Glutamatergic neuron (in vitro differentiated cells): ENCODE measurements at places on chromosomes 5 and 9. TPM values are rescaled to one million over a fixed set of nuclear protein-coding genes. Genes with fewer than 3 reads are reported as not detected.

DNA sequence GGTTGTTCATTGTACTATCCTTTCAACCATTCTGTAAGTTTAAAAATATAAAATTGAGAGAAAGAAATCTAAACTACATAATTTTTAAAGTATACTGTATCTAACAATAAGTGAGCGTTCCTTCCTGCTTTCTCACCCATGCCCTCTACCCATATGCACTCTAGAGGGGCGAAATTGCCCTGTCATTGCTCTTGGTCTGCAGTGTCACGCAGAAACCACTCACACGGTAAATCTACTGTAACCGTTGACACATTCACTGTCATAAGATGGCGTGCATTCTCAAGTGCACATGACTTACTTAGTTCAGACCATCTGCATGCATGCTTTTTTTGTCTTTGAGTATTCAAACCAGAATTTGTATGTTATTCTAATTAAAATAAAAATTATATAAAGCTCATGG, 55.7 kb upstream of the NIPBL start:
- H3K36me3 ChIP-seq, result no peaks in the 10 kb centered on the region
- peaks cover 9% of the 10 kb centered on the region for H3K4me1 ChIP-seq
- H3K27ac ChIP-seq, result no peak overlapping the region
- no peak overlapping the region for H3K4me3 ChIP-seq

Gene CTNNA1
- total RNA-seq, result 598 TPM

Gene FOXD1
- total RNA-seq, result 2.8 TPM

Gene PHF24
- total RNA-seq, result 3.1 TPM

Gene ZNF462
- 259 TPM for total RNA-seq

DNA sequence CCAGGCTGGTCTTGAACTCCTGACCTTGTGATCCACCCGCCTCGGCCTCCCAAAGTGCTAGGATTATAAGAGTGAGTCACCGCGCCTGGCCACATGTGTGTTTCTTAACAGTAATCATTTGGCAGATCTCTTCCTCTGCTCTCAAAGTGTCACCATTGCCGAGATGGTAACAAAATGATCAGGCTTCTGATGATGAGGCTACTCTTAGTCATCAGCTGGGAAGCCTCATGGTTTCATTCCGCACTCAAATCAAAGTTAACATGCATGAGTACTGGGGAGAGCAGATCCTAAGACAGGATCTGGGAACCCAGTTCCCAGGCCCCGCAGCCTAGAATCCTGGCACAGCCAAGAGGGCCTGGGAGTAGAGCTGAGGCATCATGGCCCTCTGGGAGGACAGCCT, 27.4 kb downstream of the BARHL1 start:
- H3K4me1 ChIP-seq, result peaks cover 16% of the 10 kb centered on the region
- H3K27ac ChIP-seq, result no peak overlapping the region
- no peak overlapping the region for H3K4me3 ChIP-seq
- no peaks in the 10 kb centered on the region for H3K27me3 ChIP-seq
- DNase-seq, result no peak
- H3K36me3 ChIP-seq, result no peaks in the 10 kb centered on the region

GRCh38 chr5:10286162-10286861, 21.4 kb downstream of the CMBL start:
- no peak for DNase-seq
- peaks cover 4% of the 10 kb centered on the region for H3K36me3 ChIP-seq
- H3K27ac ChIP-seq, result no peak overlapping the region
- no peak overlapping the region for H3K4me3 ChIP-seq
- no peaks in the 10 kb centered on the region for H3K4me1 ChIP-seq

- H3K4me1 ChIP-seq, result no peaks in the 10 kb centered on the region
- no peak for DNase-seq
- H3K27me3 ChIP-seq, result peaks cover 12% of the 10 kb centered on the region
- H3K27ac ChIP-seq, result no peak overlapping the region
- H3K4me3 ChIP-seq, result no peak overlapping the region
These were observed 531 bp downstream of the ABO start for GRCh38 chr9:133274236-133275104.

- peaks cover 5% of the 10 kb centered on the region for H3K36me3 ChIP-seq
- H3K4me3 ChIP-seq, result no peak overlapping the region
- no peak overlapping the region for H3K27ac ChIP-seq
- H3K27me3 ChIP-seq, result no peaks in the 10 kb centered on the region
- no peak for DNase-seq
- H3K4me1 ChIP-seq, result no peaks in the 10 kb centered on the region
These were observed 61.3 kb upstream of the IQGAP2 start for GRCh38 chr5:76341651-76342334.

Gene GABRA1
- not detected for total RNA-seq

Gene SLC27A4
- 47.3 TPM for total RNA-seq

Gene SLC36A2
- not detected for total RNA-seq

DNA sequence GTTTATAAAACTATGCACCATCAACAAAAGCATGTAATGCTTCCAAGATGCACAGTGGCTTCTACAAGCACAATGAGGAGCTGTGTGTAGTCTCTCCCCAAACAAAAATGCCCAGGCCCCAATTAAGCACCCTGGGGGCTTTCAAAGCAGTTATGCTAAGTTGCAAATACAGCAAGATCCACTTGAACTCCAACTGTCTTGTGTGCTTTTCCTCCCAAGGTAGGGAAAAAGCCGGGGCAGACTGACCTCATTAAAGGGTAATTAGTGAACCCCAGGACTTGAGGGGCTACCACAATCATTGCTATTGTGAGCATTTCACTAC, 13.1 kb downstream of the ZNF608 start:
- H3K36me3 ChIP-seq, result no peaks in the 10 kb centered on the region
- peak overlapping the region; percentile 82 for H3K27ac ChIP-seq
- peaks cover 82% of the 10 kb centered on the region for H3K4me1 ChIP-seq

Gene FAF2
- total RNA-seq, result 52.9 TPM

Gene RORB
- 2.2 TPM for total RNA-seq

- no peak overlapping the region for H3K4me3 ChIP-seq
- H3K27ac ChIP-seq, result no peak overlapping the region
- H3K4me1 ChIP-seq, result peaks cover 5% of the 10 kb centered on the region
- H3K27me3 ChIP-seq, result no peaks in the 10 kb centered on the region
These were observed 57.7 kb upstream of the MEF2C start for GRCh38 chr5:88940713-88941112.

DNA sequence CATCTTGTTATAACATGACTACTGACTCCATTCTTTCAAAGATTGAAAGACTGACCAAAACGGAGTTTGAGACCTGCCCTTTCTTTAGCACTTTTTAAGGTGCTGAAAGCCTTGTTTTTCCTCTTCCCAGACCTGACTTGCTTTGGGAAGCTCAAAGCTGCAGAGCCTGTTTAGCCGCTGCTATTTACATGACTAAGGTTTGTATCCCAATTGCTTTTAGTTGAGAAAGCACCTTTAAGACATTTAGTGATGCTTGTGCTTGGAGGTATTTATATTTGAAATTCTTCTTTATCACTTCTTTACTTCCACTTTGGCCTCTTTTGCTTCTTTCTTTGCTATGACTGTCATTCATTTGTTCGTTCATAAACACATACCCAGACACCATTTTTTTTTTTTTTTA, 182.6 kb upstream of the ELL2 start:
- DNase-seq, result no peak
- no peak overlapping the region for H3K4me3 ChIP-seq
- H3K27me3 ChIP-seq, result peaks cover 2% of the 10 kb centered on the region

- no peak overlapping the region for H3K4me3 ChIP-seq
- H3K27me3 ChIP-seq, result peaks cover 3% of the 10 kb centered on the region
- no peak for DNase-seq
- H3K27ac ChIP-seq, result peak overlapping the region; percentile 19
These were observed 25.2 kb upstream of the BASP1 start for GRCh38 chr5:17192191-17192590.

GRCh38 chr5:176542596-176543427, 5.6 kb upstream of the RNF44 start:
- DNase-seq, result peak; percentile 58
- H3K4me1 ChIP-seq, result peaks cover 38% of the 10 kb centered on the region
- peak overlapping the region; percentile 79 for H3K27ac ChIP-seq
- peak overlapping the region; percentile 91 for H3K4me3 ChIP-seq
- peaks cover 17% of the 10 kb centered on the region for H3K27me3 ChIP-seq

GRCh38 chr9:13446286-13446937, 166.9 kb upstream of the MPDZ start:
- H3K36me3 ChIP-seq, result no peaks in the 10 kb centered on the region
- no peak overlapping the region for H3K4me3 ChIP-seq
- H3K27ac ChIP-seq, result no peak overlapping the region
- DNase-seq, result no peak
- peaks cover 26% of the 10 kb centered on the region for H3K4me1 ChIP-seq
- H3K27me3 ChIP-seq, result no peaks in the 10 kb centered on the region

Gene MYMK
- not detected for total RNA-seq

GRCh38 chr5:56851258-56851941, 36.1 kb downstream of the MAP3K1 start:
- H3K27ac ChIP-seq, result no peak overlapping the region
- H3K4me1 ChIP-seq, result peaks cover 2% of the 10 kb centered on the region
- no peak overlapping the region for H3K4me3 ChIP-seq

GRCh38 chr5:22850981-22851380, 2.2 kb downstream of the CDH12 start:
- DNase-seq, result no peak
- H3K4me3 ChIP-seq, result no peak overlapping the region

GRCh38 chr9:29214154-29214689, 1640.9 kb upstream of the C9orf72 start:
- no peak overlapping the region for H3K27ac ChIP-seq
- peak; percentile 40 for DNase-seq
- peaks cover 8% of the 10 kb centered on the region for H3K4me1 ChIP-seq
- H3K27me3 ChIP-seq, result peaks cover 16% of the 10 kb centered on the region

Gene SLC46A2
- total RNA-seq, result not detected

DNA sequence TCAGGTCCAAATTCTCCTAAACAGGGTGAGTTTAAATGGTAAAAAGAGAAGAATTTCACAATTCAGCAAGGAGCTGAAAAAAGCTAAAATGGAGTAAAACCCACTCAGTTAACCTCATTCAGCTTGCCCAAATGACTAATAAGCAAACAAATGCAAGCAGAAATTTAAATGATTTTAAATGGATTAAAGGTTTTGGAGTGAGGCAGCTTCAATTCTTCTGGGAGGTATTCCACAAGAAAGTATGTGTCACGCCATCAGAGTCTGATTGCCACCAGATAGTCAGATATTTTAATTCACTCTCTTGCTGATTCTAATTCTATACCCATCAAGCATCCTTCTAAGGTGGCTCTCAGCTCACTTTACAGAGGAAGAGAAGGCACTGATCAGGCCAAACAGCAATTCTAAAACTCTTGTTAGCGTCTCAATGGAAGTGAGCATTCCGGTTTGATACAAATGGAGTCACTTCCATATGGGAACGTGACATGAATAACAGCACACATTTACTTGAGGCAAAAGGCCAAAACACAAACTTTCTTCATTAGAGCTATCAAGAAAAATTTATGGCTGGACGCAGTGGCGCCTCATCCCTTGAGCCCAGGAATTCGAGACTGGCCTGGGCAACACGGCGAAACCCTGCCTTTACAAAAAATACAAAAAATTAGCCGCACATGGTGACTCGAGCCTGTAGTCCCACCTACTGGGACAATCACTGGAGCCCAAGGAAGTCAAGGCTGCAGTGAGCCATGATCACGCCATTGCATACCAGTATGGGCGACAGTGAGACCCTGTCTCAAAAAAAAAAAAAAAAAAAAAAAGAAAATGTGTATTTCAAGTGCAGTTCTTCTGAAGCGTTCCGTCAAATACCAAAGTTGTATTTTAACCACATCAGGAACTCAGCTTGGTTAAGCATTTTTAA, 2.0 kb downstream of the CLK4 start:
- peaks cover 4% of the 10 kb centered on the region for H3K27me3 ChIP-seq
- DNase-seq, result no peak
- peak overlapping the region; percentile 87 for H3K27ac ChIP-seq
- H3K36me3 ChIP-seq, result no peaks in the 10 kb centered on the region
- H3K4me1 ChIP-seq, result peaks cover 16% of the 10 kb centered on the region
- peak overlapping the region; percentile 89 for H3K4me3 ChIP-seq

DNA sequence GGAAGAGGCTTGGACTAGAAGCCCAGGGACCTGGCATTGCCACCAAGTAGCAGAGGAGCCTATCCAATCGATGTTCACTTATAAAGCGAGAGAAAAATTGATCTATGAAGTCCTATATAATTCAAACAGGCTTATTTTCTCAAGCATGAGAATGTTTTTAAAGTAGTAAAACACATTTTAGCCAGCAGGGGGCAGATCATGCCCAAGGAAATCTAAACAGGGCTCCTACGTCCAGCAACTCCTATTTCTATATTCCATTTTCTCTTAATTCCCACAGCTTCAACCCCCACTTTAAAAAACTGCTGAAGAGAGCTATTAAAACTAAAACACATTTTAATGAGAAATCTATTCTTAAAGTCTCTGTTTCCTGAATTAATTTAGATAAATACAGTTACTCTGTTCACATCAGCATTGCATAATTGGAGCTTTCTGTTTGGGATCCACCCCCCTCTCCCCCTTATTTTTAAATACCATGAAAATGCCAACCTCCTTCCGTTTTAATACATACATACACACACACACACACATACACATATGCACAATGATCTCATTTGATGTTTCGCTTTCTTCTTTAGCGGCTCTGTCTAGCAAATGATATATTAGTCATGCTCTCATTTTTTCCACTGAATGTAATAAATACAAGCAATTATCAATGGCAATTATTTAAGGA, 144.9 kb downstream of the MYO10 start:
- H3K4me1 ChIP-seq, result peaks cover 20% of the 10 kb centered on the region
- H3K4me3 ChIP-seq, result no peak overlapping the region
- peak overlapping the region; percentile 48 for H3K27ac ChIP-seq
- peaks cover 17% of the 10 kb centered on the region for H3K27me3 ChIP-seq
- no peak for DNase-seq
- no peaks in the 10 kb centered on the region for H3K36me3 ChIP-seq

Gene SLC27A6
- total RNA-seq, result not detected

DNA sequence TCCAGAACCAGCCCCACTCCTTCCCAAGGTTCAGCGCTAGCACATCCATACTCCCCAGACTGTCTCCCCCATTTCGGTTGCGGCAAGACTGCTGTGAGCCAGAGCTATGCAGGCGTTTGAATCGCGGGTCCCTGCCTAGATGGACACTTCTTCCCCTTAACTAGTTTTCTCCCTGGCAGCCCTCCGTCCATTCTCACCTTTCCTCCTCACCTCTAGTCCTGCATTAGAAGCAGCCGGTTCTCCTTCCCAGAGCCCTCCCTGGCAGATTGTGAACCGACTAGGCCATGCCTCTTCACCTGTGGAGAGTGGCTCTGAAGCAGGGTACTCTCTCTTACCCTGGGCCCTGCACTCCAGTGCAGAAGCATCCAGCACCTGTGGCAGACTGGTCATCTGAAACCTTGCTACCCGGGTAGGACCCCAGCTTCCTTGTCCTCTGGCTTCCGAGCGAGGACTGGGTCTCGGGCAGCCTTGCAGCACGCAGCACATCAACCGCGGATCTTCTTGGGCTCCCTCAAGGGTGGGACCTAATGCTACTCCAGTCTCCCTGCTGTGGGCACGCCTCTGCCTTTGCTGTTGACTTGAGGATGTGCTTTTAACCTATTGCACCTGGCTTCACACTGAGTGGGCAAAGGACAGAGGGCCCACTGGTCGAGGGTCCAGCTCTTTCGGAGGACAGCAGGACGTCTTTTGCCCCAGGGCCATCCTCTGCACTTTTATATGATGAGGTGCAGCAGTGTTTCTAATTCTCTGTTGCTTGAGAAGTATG, 183.6 kb downstream of the AOPEP start:
- H3K27ac ChIP-seq, result no peak overlapping the region
- peaks cover 3% of the 10 kb centered on the region for H3K27me3 ChIP-seq
- peaks cover 61% of the 10 kb centered on the region for H3K4me1 ChIP-seq
- no peak for DNase-seq
- no peaks in the 10 kb centered on the region for H3K36me3 ChIP-seq

Gene INSL4
- total RNA-seq, result not detected
